Stimulated activated CD8-positive, alpha-beta memory T cell treated with anti-CD3 and anti-CD28 coated beads, Interleukin-4, amount 100 ng/mL, for 4 hours (primary cell): ENCODE measurements at places on chromosomes 5 and 9.

DNA sequence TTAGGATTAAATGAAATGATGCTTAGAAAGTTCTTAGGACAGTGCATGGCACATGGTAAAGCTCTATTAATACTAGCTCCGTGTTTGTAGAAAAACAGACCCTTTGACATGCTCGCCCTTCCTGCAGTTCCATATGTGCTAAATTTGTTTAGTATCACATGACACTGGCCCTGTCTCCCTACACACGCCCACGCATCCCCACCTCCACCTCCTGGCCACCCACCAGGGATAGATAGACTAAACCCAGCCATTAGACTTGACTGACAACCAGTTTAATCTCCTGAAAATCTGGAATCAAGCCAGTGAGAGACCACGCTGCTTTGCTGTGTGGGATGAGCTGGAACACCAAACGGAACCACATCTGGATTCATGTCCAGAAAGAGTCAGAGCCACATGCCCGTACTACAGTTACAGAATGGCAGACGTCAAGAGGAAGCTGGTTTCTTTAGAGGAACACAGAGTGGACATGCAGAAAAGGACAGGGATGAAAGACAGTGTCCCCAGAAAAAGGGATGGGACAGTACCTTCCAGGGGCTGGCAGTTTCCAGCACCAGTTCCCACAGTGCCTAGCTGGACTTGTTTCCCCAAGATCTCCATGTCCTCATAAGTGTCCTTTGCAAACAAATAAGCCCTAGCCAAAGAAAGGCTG is 186.1 kb downstream of the PDZD2 start:
- no peak for DNase-seq

GRCh38 chr5:149740866-149741459 is 10.9 kb downstream of the PPARGC1B start:
- DNase-seq = no peak

GRCh38 chr5:40453689-40454088 is 226.0 kb upstream of the PTGER4 start:
- no peak for DNase-seq

DNA sequence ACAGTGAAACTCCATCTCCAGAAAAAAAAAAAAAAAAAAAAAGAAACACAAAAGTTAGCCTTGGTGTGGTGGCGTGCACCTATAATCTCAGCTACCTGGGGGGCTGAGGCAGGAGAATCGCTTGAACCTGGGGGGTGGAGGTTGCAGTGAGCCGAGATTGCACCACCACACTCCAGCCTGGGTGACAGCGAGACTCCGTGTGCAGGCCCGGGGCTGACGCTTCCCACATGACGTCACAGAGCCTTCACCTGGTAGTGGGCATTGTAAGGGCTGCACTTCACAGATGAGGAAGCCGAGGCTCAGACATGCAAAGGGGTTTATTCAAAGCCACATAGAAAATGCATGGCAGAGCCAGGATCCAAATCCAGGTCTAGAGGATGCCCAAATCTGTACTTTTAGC is 114.2 kb downstream of the GAPVD1 start:
- DNase-seq = no peak

DNA sequence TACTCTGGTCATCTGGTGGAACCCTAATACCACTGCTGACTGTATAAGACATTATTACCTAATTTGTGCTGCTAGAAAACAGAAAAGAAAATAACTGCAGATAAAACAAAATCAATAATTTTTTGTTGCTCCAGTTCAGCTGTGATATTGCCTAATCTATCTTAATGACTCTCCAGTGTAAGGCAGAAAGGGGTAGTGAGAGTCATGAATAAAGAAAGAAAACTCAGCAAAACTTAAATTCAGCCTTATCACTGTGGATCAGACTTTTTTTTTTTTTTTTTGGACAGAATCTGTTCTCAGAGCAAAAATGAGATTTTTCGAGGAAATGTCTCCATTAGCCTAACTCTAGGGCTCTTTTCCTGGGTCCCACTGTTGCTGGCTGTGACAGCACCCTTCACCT is 1.1 kb upstream of the DOCK2 start:
- no peak for DNase-seq

- no peak for DNase-seq
Observed at GRCh38 chr9:97744710-97745708, 47.9 kb upstream of the XPA start.

DNA sequence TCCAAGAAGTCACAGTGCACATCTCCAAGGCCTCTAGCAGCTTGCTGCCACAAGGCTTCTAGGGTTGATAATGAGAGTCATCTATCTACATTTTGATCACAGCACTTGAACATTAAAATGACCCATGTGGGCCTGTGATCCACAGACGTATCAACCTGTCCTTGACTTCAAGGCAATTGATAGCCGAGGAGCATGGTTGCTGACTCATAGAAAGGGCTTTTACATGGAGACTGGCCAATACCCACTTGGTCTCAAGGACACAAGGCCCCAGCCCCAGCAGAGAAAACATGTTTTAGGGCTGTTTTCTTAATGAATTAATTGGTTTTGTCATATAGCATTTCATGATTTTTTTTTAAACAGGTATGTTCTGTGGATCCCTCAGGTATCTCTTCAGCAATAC is 314.0 kb downstream of the SEMA5A start:
- DNase-seq = no peak

GRCh38 chr9:133403766-133404453 is 13.9 kb downstream of the REXO4 start:
- DNase-seq = peak; percentile 20

GRCh38 chr5:58359981-58360380 is 99.9 kb downstream of the PLK2 start:
- DNase-seq = no peak

DNA sequence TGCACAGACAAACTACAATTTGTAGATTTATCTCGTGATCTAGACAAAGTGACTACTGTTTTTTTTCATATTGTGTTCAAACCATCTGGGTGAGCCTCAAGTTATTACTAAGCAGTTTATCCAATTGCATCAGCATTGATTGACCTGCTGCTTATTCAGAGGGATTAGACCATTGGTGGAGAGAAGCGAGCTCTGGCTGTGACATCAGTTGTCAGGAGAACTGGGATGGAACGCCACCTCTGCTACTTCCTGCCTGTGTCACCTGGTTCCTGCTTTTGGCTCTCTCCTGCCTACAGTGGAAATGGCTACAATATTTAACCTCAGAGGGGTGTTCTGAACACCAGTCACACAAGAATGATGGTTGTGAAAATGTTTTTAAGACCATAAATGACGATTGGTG is 12.1 kb downstream of the NR4A3 start:
- DNase-seq = no peak

DNA sequence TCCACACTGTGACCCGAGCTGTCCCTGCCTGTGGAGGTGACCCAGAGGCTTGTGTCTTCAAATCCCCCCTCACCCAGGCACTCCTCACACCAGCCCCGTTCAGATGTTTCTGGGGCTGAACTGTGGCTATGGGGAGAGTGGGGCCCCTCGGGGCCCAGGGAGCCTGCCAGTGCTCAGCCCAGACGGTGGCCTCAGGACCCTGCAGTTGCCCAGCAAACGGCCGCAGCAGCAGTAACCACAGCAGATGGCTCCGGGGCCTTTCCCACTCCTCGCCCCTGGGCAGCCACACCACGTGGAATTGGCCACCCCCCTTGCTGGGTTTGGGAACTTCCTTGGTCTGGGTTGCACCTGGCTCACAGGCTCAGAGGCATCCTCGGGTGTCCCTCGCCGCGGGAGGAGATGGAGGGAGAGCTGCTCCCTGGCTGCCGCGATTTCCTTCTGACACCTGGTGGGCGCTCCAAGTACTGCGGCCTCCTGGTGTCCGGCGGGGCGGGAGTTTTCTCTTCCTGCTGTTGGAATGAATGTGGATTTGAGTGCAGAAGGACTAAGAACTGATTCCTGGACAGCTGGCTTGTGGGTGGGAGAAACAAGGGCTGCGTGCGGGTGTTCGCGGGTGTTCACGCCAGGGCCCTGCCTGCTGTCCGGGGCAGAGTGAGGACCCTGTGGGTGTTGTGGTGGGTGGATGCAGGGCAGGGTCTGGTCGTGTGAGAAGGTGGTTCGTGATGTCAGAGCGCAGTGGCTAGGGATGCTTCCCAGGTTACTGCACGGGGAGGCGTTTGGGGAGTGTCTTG is 97.5 kb downstream of the COL5A1 start:
- no peak for DNase-seq

GRCh38 chr5:92179651-92180050 is 796.5 kb upstream of the ARRDC3 start:
- DNase-seq = no peak

DNA sequence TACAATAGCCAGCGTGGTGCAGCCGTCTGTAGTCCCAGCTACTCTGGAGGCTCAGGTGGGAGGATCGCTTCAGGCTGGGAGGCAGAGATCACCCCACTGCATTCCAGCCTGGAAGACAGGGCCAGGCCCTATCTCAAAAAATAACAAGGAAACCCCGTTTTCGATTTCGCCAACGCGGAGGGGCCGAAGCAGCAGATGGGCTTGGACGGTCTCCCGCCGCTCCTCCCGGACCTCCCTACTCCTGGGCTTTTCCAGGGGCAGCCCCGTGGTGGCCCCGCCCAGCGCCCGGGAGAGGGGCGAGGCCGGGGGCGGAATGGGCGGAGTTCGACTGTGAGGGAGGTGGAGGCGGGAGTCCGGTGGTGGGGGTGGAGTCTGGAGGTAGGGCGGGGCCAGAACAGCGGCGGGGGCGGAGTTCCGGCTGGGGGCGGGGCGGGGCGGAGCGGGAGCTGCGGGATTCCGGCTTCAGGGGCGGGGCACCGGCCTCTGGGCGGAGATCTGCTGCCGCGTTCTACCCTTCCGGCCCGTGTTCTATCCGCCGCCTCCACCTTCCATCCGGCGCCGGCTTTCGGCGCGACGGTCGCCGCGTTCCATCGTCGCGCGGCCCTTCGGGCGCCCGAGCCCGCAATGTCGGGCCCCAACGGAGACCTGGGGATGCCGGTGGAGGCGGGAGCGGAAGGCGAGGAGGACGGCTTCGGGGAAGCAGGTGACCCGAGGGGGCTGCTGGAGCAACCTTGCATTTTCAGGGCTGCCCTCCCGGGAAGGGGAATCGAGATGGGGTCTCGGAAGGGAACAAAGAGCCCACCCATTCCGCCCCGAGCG is at the start of gene BBLN:
Gene BBLN, plus strand, starts transcription at position 482 of the 819 bp plus-strand sequence. Its CDS starts 143 bp downstream, at position 625.
- DNase-seq = peak; percentile 84

DNA sequence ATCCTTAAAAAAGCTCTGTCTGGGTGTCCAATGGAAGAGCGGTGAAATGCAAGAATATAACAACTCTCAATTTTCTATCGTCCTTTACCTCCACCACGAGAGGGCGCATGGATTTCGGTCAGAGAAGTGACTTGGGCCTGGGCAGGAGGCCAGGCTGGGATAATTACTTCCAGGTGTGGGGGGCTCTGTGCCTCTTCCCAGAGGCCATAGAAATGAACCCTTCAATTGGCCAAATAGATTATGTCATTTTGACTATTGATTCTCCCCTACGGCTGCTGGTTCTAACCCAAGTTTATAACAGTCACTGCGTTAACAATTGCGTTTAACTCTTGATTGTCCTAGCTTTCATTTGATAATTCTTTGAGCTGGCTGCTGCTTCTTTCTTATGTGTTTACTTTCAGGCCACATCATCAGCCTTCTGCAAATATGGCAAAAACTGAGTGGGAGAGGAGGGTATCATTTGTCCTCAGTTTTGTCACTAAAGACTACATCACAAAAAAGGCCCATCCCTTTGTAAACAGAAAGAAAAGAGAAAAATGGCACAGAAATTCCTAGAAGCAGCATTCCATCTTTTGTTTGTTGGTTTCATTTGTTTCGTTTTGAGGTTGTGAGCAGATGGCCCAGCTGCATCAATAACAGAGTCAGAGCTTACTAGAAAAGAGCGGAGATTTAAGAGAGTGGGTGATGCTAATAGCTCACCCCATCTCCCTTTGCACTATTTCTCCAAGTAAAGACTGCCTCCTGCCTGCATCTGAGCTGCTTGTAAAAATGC is 45.4 kb upstream of the ZFR start:
- DNase-seq = peak; percentile 20

DNA sequence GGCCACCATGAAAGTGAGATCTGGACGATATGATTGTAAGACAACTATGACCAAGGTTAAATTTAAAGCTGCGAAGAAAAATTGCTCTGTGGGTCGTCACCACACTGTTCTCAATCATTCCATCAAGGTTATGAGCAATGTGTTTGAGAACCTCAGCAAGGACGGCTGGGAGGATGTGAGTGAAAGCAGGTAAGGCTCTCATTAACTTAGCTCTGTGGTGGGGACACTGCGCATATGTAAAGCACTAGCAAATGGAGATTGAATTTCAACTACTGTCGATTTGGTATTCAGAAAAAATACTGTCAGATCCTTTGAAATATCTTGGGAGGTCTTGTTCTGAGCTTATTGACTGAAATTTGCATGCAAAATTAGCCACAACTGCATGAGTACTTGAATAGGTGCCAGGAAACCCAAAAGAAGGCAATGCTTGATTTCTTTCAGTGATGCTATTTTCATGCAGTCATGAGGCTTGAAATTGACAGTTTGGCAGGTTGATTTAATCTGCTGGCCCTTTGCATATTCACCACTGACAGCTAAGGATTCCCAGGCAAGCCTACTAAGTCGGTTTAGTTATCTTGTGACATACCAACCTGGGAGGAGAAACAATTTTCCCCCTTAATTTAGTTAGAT is 183.9 kb upstream of the SH3GL2 start:
- DNase-seq = no peak

DNA sequence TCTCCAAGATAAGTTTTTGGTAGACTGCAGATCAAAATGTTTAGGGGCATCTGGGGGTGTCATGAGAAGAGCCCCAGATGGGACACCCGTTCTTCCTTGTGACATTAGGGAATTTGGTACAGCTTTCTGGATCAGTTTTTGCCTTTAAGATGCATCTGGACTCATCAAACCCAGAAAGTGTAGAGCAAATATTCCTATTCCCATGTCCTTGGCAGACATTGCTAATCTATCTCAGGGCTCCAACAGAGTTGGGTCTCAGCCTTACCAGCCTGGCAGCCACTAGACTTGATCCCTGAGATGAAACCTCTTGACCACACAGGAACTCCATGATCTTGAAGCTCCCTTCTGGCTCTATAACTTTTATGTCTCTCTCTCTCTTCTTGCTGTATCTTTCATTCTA is 35.6 kb downstream of the ERGIC1 start:
- DNase-seq = no peak

DNA sequence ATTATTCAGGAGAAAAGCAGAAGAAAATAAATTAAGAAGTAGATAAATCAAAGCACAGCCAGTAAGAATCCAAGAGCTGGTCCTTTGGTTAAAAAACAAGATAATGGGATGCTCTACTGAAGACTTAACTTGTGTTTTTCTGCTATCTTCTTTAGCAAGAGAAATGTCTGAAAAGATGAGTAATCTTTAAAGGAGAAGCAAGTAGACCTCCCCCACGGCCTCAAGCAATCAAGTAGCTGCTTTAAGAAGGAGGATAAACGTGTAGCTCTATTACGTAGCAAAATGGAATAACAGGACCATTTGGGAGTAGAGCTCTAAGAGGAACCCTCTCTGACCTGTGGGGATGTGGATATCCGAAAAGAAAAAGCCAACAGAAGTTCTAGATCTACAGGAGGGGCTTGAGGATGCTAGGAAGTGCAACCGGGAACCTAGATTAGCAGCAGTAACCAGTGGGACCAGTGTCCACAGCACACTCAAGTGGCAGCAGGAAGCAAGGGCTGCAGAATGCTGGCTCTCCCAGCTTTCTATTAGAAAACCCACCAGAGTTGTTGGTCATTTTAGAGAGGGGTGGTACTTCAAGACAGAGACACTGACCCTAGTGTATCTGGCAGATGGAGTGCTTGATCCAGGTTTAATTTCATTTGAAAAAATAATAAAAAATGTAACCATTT is 185.4 kb downstream of the GABBR2 start:
- no peak for DNase-seq
